ENCODE measurements at places on chromosomes 5 and 9.

GRCh38 chr9:104802110-104802509 lies 38.2 kb downstream of the NIPSNAP3B start:
- no peak for DNase-seq

DNA sequence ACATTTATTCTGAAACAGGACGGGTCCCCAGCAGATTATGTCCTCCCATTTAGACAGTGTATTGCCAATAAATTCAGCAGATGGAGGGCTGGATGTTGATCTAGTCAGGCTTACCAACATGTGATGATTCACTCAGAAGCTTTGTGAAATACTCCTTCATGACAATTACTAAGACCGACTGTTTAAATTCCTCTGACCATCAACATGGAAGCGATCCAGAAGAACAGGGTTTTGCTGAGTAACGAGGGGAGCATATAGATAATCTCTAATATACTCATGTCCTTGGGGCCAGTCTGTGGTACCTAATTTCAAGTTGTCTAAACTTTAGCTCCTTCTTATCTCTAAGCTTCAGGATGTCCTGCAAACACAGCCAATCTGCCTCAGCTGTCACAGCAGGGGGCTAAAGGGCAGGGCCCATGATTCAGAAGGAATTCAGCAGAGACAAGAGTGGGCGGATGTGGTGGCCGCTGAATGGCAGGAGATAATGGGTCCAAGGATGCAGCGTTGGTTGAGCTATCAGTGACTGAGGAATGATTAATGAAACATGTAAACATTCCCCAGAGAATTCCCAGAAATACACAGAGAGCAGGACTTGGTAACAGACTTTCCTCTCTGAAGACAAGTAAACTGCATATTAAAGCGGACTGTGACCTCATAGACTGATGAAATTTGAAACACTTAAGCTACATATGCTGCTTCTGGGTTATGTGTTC lies 109.4 kb downstream of the ANKRD55 start:
- no peak for DNase-seq

- no peak for DNase-seq
Measured at GRCh38 chr5:74679966-74680365, 5.1 kb upstream of the HEXB start.

- DNase-seq = no peak
Measured at GRCh38 chr9:129224618-129225489, 46.8 kb upstream of the IER5L start.

DNA sequence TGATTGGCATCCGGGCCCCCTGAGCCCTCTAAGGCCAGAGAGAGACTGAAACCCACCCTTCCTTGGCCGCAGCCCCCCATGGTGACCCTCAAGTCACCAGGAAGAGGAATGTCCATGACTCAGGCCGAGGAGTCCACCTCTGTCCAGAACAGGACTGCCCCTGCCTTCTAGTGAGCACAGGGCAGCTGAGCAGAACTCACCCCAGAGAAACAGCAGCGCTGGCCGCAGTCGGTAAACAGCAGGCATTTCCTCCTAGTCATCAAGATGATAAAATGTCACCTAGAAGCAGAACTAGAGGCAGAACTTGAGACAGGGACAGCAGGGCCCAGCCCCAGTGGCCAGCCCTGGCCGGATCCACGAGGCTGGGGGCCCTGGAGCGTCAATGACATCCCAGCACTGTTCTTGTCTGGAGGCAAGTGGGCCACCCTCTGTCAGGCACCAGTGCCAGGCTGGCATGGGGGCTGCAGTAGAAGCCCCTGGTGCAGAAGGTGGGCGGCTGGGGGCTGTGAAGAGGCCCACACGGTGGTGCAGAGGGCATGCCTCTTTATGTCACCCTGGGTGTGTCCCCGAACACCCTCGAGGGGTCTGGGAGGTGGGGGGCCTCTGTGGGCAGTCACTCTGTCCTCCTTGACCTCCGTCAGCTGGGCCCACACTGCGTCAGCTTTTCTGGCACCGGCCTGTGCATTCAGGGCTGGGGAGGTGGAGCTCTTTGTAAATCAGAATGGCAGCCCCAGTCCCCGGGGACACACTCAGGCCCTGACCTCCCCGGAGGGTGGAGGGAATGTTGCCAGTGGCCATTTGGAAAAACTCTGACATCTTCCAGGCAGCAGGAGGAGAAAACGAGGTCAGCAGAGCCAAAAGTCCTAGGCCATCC lies 83.0 kb downstream of the NTNG2 start:
- DNase-seq = no peak

DNA sequence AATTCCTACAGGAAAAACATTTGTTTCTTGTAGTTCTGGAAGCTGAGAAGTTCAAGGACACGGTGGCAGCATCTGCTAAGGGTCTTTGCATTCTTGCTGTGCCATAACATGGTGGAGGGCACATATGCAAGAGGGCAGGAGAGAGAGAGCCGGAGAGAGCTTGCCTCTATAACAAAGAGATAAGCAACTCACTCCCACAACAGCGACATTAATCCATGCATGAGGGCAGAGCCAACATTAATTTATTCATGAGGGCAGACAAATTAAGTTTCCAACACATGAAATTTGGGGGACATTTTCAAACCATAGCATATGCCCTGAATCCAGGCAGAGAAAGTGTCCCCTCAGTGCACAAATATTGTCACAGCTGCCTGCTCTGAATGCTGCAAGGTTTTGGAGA lies 4.4 kb upstream of the GTF3C5 start:
- no peak for DNase-seq

DNA sequence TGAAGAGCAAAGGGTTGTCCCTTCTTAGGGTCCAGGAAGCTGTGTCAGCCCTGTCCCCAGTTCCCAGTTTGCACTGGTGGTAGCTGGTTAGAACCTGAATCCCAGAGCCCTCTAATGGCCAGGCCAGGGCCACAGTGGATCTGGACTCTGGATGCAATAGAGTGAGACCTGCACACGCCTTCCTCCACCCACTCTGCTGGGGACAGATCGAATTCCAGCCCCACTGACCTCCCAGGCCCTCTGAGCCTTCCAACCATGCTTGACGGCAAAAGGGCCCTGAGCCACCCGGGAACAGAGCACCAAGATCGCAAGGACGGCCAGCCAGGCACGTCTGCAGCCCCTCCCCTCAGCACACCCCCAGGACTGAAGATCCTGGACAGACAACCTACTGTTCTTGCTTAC lies 23.7 kb downstream of the NAIF1 start:
- DNase-seq = no peak

DNA sequence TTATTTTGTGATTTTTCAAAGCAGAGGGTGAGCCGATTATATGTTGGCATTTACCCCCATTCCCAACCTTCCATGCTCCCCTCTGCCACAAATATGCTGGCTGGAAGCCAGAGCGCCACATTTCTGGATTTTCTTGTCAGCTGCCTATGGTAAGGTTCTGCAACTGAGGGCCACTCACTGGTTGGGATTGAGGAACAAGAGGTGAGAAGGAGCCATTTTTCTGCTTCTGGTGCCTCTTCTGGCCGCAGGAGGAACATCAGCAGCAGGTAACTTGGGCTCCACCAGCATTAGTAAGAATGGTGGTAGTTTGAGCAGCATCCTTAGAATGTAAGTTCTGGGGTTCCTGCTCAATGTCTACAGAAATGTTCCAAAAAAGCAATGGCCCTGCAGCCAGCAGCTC lies 159.5 kb upstream of the MAST4 start:
- no peak for DNase-seq
